ENCODE measurements at places on chromosomes 16 and 17. TPM values are rescaled to one million over a fixed set of nuclear protein-coding genes. Genes with fewer than 3 reads are reported as not detected.

GRCh38 chr16:64983963-64984362, 137.9 kb downstream of the CDH11 start:
- ATAC-seq, result no peak

DNA sequence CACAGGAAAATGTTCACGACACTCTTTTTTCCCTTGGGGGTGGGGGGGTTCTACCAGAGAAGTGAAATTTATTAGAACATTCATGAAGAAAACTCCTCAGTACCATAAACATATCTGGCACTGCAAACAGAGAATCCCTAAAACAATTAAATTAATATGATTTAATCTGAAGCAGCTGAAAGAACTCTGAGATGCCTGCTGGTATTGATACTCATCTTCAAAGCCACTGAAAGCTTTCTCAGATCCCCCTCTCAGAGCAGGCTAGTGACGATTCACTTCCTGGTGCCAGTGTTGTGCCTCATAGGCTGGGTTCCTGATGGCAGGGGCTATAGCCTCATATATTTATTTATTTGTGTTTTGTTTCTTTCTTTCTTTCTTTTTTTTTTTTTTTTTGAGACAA, 52.7 kb downstream of the MYH10 start:
- ATAC-seq, result no peak

DNA sequence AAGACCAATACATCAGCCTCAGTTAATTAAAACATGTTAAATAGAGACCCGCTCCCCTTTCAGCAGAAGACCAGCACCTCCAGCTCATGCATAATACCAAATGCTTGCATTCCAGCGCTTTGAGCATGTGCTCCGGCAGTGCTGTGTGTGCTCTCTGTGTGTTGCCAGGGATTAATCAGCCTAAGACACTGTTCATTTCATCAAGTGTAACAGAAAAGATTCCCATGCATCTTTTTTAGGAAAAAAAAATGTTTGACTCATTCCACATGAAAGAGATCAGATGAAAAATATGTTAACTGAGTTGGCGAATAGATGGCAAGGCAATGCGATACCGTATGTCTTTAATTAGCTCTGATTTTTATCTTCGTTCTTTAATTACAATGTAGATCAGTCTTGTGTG, 187.6 kb downstream of the RPTOR start:
- ATAC-seq, result no peak

DNA sequence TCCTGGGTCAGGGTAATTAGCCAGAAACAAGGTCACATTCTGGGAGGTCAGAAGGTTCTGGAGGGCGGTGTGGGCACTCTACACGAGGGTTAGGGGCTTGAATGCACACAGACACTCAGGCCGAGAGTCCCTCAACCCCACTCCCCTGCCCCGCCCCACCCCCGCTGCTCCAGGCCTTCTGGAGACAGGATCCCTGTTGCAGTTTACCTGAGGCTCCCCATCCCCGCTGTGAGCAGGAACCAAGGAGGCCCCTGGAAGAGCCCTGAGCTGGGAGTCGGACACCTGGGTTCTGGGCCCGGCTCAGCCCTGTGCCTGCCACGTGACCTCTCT, 4.4 kb upstream of the ACTG1 start:
- no peak for ATAC-seq

Gene LGALS9C
- total RNA-seq, result 15.7 TPM

Gene PPM1E
- total RNA-seq, result 0.04 TPM
